ENCODE measurements at places on chromosomes 1 and 21.

DNA sequence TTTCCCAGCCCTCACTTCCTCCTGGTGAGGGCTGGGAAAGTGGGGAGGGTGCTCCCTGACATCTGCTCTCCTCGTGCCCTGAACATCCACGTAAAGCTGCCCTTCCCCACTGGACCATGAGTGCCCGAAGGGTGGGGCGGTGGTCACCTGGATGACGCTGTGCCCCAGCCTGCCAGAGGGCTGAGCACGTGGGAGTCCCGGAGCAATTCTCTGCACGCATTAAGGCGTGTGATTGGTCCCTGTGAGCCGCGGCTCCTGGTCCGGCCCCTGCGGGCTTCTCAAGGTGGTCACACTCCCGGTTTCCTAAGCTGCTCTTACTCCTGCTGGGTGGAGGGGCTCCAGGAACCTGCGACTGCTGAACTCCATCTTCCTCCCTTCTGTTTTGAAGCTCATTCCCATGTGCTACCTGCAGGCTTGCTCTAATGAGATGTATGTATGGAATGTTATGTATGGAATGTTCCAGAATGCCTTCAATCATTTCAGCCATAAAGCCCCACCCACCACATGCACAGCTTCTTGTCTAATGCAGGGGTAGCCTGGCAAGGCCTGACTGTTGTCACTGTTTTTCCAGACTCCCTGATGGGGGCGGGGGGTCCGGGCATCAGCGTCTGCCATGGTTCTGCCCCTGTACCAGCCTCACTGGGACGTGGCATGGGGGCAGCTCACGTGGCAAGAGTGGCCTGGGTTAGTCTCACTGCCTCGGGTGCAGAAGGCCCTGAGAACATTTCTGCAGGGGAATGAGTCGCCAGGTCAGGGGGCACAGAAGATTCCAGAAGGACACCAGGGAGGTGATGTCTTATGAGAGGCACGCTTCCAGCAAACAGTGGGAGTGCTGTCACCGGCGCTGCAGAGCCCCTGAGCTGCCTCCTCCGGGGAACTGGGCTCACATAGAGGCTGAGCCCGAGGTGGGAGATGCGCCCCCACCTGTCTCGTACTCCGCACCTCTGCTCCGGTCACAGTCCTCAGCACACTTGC, 19.4 kb downstream of the KRTAP10-1 start:
- DNase-seq, result no peak

- no peak for DNase-seq
These were observed 66.1 kb downstream of the SPAG17 start for GRCh38 chr1:118118873-118119463.

DNA sequence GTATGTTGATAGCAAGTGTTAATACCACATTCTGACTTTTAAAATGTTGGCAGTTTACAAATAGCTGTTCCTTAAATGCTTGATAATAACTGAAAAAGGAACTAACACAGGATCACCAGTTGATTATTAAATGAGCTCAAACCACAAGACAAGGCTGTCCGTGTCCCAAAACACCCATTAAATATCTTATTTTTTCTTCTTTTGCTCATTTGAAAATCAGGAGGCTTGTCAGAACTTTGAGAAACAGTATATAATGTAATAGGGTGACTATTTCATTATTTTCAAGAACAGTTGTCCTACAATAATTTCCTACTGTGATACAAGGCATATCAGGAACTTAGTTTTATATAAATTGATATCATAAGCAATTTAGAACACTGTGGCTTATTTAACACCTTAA, 2.7 kb downstream of the CDKN2C start:
- no peak for DNase-seq

DNA sequence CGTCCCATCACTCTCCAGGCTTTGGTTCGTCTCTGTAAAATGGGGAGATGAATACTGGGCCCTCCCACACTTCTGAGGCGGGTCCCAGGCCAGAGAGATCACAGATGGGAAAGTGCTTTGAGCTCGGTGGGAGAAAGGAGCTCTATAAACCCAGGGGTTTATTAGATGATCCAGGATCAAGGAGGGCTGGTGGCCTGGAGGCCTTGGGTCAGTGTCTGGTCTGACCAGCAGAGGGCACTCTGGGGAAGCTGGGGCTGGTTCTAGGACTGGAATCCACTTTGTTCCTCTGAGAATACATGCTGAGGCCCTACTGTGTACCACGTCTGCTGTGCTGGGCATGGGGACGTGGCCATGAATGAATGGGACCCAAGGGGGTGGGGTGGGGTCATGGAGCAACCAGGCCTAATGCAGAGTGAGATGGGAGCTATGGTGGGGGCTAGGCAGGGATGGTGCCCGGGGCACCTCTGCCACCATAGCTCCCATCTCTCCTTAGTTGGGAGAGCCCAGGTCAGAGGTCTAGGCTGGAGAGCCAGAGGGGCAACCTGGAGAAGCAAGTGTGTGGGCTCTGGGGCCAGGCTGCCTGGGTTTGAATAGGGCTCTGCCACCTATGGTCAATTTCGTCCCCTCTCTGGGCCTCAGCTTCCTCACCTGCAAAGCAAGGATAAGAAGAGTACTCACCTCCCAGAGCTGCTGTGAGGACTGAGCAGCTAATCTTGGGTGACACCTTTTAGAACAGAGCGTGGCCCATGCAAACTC, 9.0 kb upstream of the FAM131C start:
- no peak for DNase-seq

GRCh38 chr1:95685081-95685480, 451.1 kb downstream of the RWDD3 start:
- DNase-seq, result no peak

DNA sequence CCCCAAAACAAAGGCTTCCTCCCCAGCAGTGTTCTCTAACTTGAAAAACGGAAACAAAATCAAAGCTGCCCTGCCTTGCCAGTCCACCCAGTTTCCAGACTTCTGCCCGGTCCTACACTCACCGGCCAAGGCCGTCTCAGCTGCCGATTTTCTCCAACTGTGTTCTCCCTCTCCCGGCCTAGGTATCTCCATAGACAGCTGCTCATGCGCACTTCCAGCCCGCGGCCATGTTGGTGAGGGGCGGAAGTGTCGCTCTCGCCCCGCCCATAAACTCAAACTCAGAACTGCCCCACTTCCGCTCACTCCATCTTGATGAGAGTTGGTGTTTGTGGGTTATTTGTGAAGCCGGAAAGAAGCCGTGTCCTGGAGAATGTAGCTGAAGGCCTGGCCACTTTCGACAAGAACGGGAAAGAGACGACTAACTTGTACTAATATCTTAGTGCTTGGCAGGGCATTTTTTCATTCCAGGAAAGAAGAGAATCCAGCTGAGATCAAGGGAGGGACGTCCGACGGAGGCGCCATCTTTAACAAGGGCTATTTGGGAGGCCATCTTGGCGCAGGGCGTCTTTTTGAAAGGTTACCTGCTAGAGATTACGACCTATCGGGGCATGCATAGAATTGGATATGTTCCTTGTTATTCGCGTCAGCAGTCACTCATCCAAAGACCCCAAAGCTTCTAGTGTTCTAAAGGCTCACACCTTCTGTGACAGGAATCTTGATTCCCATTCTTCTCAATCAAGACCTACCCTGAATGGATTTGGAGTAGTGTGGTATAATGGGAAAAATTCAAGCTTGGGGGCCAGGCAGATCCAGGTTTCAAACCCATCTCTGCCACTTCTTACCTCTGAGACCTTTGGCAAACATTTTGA, at the start of gene USF1:
TSS of gene USF1 (minus strand) at position 242 of the 869 bp plus-strand sequence. CDS start 2,702 bp downstream, outside the sequence.
- DNase-seq, result peak; percentile 95

- no peak for DNase-seq
These were observed 149.8 kb downstream of the ETS2 start for GRCh38 chr21:38955495-38955894.

- DNase-seq, result no peak
These were observed 633.8 kb downstream of the PTPRC start for GRCh38 chr1:199272628-199273086.

DNA sequence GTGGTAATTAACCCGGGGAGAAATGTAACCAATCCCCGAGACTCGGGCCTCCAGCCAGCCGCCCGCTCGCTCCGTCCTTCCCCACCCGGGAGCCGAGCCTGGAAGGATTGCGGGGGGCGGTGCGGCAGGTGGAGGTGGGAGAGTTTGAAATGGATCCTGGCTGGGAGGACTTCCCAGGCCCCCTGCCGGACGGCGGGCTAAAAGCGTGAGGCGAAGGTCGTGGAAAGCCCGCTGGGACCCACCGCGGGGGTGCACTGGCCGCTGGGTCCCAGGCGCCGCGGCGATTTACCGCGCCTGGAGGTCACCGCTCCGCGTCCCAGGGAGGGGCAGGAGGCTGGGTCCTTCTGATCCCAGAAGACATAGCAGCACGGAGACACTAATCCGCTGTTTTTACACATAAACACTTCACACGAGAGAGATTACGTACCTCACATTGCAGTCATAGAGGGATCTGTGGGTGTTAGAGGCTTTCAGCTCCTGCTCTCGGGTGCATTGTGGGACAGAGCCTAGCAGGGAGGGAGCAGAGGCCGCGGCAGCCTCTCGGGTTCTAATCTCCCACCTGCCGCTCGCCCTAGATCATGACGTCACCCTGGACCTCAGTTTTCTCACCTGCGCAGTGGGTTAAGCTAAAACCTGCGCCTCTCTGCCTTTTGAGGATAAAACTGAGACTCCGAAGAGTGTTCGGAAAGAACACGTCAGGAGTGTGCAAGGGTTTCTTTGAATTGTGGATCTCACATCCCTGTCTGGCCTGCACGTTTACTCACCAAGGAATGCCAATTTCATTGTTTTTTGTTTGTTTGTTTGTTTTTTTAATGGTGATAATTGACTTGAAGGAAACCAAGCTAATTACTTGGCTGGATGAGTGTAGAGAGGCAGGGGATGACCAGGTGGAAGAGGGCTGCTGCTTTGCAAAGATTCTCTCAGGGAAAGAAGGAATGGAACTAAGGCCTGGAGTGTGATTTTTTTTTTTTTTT, 17.1 kb upstream of the TMEM9 start:
- DNase-seq, result peak; percentile 78
